Activated CD4-positive, alpha-beta memory T cell treated with anti-CD3 and anti-CD28 coated beads, Interleukin-2, amount 10 ng/mL, durations not matched to agents 7 days and 5 days (primary cell): ENCODE measurements at places on chromosomes 1 and 21. TPM values are rescaled to one million over a fixed set of nuclear protein-coding genes. Genes with fewer than 3 reads are reported as not detected.

The ETS2 gene
- total RNA-seq, result 11.4 TPM

The RSPH1 gene
- not detected for total RNA-seq

The CD164L2 gene
- total RNA-seq, result not detected

The ZSWIM5 gene
- 0.38 TPM for total RNA-seq

- no peak for DNase-seq
Observed at GRCh38 chr1:37282764-37283163, 191.6 kb upstream of the ZC3H12A start.

GRCh38 chr1:209187589-209187988, 395.9 kb upstream of the CAMK1G start:
- no peak for DNase-seq

- no peak for DNase-seq
Observed at GRCh38 chr21:32381571-32381970, 11.2 kb downstream of the URB1 start.

DNA sequence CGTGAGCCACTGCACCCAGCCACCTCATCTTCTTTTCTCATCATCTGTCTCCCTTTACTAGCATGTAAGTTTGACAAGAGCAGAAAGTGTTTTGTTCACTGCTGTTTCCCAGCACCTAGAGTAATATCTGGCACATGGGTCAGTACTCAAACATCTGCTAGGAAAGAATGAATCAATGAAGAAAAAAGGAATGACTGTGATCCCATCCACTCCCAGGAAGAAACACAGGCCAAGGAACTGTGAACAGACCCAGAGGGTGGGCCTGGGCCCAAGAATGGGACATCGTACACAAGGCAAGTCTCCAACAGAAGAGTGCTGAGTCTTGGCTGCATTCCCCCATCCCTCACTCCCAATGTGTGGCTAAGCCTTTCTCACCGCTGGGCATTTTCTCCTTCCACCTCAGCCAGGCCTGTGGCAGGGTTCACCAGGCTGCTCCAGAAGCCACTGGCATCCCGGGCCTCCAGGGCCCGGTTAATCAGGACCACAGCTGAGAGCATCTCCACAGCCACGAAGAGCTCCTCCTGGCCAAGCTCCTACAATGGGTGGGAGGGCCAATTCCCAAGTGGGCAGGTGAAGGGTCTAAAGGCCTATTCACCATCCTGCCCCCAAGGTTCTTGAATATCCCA, 18.4 kb downstream of the IQGAP3 start:
- DNase-seq, result no peak

DNA sequence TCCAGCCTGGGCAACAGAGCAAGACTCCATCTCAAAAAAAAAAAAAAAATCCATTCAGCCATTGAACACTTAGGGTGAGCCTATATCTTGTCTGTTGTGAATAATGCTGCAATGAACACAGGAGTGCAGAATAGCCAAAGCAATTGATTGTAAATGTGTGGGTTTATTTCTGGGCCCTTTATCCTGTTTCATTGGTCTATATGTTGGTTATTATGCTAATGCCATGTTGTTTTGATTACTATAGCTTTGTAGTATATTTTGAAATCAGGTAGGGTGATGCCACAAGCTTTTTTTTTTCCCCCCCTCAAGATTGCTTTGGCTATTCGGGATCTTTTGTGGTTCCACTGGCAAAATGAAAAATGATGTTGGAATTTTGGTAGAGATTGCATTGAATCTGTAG, 167.5 kb downstream of the LBR start:
- DNase-seq, result no peak

GRCh38 chr21:23951251-23951650, 1656.0 kb downstream of the MRPL39 start:
- no peak for DNase-seq

GRCh38 chr1:241533326-241534115, 1.3 kb downstream of the KMO start:
- DNase-seq, result no peak

DNA sequence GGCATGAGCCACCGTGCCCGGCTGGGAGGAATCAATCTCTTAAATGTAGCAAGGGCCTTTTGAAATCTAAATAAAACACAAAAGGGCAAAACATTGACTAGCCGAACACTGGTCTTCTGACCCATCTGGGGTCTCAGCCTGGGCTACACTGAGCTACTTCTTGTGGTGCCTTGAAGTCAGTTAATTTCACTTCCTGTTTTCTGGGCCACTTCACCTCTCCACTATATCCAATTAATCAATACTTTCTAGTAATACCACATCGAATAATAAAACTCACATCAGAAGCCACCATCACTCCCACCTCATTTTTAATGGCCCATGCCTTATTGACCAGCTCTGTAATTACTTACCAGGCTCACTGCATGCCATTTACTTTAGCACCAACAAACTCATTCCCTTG, 138.0 kb upstream of the SAMSN1 start:
- no peak for DNase-seq

- DNase-seq, result no peak
Observed at GRCh38 chr1:100378956-100379355, 26.6 kb downstream of the CDC14A start.

- no peak for DNase-seq
Observed at GRCh38 chr1:114458237-114458777, 52.7 kb downstream of the TRIM33 start.

- DNase-seq, result no peak
Observed at GRCh38 chr1:9870572-9870971, 39.5 kb downstream of the CTNNBIP1 start.

GRCh38 chr1:83028467-83028866, 970.5 kb downstream of the TTLL7 start:
- DNase-seq, result no peak

GRCh38 chr1:30879126-30879786, 29.3 kb downstream of the SDC3 start:
- DNase-seq, result no peak

DNA sequence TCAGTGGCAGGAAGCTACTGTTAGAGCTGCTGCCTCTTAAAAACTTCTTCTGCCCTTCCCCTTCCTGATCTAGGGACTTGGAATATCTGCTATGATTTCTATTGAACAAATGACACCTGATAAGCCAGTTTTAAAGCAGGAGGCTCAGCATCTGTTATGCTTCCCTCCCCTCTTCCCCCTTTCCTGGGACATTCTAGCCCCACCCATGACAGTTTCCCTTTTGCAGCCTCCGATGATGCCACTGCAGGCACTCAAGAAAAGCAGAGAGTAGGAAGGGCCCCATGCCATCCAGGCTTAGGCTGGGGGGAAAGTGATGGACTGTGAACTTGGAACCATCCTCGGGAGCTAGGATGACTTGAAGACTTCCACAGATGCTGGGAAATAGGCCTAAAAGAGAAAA, 15.1 kb upstream of the EPB41 start:
- DNase-seq, result no peak

- DNase-seq, result peak; percentile 85
Observed at GRCh38 chr1:21255284-21255942, 34.9 kb downstream of the ECE1 start.

GRCh38 chr1:41537251-41537650, 52.8 kb upstream of the EDN2 start:
- DNase-seq, result no peak

GRCh38 chr1:67646145-67647035, 38.6 kb upstream of the GADD45A start:
- no peak for DNase-seq

DNA sequence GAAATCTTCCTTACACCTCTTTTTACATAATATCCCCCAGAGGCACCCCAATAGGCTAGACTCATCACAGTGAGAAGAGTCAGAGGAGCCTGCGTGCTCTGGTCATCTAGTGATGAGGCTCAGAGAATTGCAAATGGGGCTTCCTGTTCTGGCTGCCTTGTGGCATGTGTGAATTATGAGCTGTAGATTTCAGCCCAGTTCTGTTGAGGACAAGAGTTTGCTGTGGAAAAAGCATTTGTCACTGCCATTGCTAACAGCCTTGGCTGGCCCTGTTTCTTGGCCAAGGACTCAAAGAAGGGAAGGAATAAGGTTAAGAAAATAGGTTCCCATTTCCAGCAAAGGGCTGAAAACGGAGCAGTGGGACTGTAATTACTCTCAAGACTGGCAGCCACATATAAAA, 30.7 kb downstream of the MRAP start:
- no peak for DNase-seq

DNA sequence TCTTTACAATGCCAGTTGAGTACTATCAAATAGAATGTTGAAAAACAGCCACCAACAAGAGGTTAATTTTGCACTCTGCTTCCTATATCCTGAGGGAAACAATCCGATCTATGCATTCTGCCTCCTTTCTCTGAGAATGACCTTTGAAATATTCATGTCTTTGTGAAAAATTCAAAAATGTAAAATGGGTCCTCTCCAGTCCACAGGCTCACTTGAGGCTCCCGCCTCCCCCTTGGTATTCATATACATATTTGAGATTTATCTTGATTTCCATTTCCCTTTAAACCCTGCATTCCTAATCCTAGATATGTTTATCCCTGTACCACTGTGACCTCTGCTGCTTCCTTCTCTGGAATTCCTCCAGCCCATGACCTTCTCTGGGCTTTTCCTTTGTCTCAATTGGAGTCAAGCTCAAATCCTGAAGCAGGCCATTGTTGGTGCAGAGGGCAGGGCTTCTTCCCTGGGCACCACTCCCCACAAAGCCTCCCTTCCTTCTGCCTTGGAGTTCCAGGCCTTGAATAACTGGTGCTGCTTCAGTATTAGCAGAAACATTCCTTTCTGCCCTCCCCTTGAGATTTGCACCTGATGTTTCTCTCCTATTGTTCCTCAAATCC, 296.8 kb downstream of the PBX1 start:
- no peak for DNase-seq

- no peak for DNase-seq
Observed at GRCh38 chr1:91487469-91487868, 13.2 kb upstream of the CDC7 start.

GRCh38 chr1:118912574-118912973, 75.6 kb downstream of the TBX15 start:
- no peak for DNase-seq

DNA sequence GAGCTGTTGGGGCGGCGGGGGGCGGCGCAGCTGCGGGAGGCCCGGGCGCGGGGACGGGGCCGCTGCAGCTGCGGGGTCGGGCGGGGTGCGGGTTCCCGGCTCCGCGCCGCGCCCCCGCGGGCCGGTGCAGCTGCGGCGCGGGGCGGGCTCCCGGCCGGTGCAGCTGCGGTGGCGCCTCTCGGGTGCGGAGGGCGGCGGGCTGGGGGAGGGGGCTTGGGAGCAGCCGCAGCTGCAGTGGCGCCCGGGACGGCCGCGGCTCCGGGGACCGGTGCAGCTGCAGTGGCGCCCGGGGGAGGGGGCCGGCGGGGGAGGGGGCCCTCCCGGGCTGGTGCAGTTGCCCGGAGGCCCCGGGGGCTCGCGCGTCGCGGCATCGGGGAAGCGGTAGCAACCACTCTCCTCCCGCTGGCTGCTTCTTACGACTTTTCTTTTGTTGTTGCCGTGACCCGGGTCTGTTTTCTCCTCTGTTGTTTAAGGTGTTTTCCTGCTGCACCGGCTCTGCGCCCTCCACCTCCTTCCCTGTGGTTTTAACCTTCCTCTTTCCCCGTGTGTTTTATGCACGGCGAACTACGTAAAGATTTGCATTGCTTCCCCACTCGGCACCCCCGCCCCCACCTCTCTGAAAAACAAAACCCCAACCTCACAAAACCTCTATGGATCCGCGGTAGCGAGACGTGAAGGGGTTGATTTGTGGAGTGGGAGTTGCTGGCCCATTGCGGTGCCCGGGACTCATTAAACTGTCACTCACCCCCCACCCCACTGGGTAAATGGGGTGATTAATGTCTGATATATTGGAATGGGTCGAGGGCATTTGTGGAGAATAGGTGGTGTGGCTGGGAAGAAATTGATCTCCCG, 1.7 kb upstream of the ZBTB18 start:
- DNase-seq, result peak; percentile 37

- no peak for DNase-seq
Observed at GRCh38 chr1:217586586-217586985, 44.3 kb downstream of the GPATCH2 start.

GRCh38 chr1:3968851-3969250, 68.8 kb upstream of the C1orf174 start:
- no peak for DNase-seq

DNA sequence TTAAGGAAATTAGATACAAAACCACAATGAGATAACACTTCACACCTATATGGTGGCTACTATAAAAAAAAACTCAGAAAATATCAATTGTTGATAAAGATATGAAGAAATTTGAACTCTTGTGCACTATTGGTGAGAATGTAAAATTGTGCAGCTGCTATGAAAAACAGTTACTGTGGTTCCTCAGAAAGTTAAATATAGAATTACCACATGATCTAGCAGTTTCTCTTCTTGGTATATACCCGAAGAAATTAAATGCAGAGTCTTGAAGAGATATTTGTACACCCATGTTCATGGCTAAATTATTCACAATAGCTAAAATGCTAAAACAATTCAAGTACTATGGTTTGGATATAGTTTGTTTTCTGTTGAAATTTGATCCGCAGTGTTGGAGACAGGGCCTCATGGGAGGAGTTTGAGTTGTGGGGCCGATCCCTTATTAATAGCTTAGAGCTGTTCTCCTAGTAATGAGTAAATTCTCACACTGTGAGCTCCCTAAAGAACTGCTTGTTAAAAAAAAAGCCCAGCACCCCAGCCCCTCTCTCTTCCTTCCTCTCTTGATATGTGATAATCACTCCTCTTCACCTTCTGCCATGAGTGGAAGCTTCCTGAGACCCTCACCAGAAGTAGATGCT, 1412.1 kb downstream of the PLA2G4A start:
- no peak for DNase-seq

GRCh38 chr1:33342041-33342723, 21.3 kb upstream of the A3GALT2 start:
- DNase-seq, result no peak

DNA sequence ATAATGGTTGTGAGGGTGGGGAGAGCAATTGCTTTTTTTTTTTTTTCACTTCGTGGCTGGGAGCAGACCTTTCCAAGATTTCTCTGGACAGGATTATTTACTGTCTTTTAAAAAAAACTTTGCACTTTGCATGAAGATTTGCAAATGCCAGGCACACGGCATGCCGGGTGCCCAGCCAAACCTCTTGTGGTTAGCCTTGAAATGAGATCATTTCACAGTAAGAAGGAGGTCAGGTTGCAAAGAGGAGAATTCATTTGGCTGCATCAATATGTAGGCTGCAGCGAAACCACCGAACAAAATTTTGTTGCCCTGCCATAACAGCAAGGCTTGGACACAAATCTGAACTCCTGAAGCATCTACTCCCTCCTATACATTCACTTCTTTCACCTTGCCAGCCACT, 36.5 kb upstream of the KCND3 start:
- DNase-seq, result no peak

- no peak for DNase-seq
Observed at GRCh38 chr1:207404849-207405525, 49.1 kb upstream of the CR2 start.

DNA sequence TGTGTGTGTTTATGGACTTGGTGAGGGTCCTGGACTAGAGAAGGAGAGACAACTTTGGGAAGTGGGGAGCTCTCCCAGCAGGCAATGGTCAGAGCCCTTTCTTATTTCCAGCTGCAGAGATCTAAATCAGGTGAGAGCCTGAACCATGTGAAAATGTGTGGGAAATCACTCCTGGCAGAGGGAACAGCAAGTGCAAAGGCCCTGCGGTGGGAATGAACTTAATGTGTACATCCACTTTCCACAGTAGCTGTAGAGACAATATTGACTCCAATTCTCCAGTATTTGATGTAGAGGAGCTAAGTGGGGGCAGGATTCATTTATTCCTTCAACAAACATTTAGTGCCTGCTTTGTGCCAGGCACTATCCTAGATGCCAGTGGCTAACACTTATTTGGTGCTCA, 14.7 kb upstream of the POU3F1 start:
- DNase-seq, result no peak
